Frontal cortex (tissue), 4 donors: ENCODE measurements at places on chromosomes 16 and 17. TPM values are rescaled to one million over a fixed set of nuclear protein-coding genes. Genes with fewer than 3 reads are reported as not detected.

- DNase-seq, result no peak
Measured at GRCh38 chr17:79214940-79215604, 140.4 kb downstream of the ENGASE start.

DNA sequence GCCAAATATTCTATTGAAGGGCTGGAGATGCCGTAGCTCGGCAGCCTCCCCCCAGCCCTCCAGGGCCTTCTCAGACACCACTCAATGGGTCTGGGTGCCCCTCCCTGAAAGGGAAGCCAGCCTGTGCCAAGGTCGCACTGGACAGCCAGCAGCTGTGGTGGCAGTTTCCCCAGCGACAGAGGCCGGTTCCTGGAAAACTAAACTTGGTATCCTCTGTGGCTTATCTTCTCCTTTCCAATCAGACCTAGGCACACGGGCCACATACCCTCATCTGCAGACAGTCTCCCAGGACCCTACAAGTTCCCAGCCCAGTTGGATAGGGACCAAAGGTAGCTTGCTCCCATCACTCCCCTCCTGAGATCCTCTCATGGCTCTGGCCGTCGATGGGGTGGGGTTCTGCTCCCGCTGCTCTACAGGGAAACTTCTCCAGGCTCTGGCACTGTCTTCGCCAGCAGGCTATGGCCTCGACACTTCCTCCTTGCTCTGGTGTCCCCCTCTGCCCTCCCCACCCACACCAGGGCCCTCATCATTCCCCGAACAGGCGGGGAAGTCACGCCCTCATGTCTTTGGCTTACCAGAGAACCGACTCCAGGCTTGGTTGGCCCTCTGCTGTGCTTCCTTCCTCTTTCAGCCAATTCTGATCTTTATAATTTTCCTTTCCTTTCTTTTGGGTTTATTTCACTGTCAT, 18.3 kb upstream of the IL21R start:
- no peak for DNase-seq

- no peak for DNase-seq
Measured at GRCh38 chr17:39939588-39940419, 12.3 kb downstream of the LRRC3C start.

GRCh38 chr16:11495066-11495407, 91.7 kb downstream of the LITAF start:
- DNase-seq, result no peak

- DNase-seq, result peak; percentile 18
Measured at GRCh38 chr17:34163646-34164045, 91.4 kb upstream of the CCL2 start.

PIRT gene
- under 0.01 TPM for total RNA-seq

PLXDC1 gene
- 9.8 TPM for total RNA-seq

- no peak for DNase-seq
Measured at GRCh38 chr17:43219746-43220380, 8.2 kb downstream of the TMEM106A start.

DNA sequence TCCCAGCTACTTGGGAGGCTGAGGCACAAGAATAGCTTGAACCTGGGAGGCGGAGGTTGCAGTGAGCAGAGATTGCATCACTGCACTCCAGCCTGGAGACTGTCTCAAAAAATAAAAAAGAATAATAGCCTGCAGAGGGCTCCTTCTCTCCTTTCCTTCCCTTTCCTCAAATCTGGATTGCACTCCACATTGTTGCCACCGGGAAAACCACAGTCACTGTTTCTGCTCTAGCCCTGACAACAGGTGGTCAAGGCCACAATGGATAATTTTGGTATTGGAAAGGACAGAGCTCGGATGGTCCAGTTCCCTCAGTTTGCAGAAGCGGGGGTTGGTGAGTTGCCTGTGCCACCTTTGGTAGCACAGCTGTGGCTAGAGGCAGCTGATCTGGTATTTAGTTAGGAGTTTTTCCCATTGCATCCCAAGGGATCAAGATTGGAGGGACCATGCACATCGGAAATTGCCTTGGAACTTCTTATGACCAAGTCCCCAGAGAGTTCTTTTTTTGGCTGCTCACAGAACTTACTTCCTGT, 44.7 kb upstream of the PRSS54 start:
- DNase-seq, result peak; percentile 15

- DNase-seq, result no peak
Measured at GRCh38 chr16:50539822-50540710, 8.1 kb upstream of the NKD1 start.

DNA sequence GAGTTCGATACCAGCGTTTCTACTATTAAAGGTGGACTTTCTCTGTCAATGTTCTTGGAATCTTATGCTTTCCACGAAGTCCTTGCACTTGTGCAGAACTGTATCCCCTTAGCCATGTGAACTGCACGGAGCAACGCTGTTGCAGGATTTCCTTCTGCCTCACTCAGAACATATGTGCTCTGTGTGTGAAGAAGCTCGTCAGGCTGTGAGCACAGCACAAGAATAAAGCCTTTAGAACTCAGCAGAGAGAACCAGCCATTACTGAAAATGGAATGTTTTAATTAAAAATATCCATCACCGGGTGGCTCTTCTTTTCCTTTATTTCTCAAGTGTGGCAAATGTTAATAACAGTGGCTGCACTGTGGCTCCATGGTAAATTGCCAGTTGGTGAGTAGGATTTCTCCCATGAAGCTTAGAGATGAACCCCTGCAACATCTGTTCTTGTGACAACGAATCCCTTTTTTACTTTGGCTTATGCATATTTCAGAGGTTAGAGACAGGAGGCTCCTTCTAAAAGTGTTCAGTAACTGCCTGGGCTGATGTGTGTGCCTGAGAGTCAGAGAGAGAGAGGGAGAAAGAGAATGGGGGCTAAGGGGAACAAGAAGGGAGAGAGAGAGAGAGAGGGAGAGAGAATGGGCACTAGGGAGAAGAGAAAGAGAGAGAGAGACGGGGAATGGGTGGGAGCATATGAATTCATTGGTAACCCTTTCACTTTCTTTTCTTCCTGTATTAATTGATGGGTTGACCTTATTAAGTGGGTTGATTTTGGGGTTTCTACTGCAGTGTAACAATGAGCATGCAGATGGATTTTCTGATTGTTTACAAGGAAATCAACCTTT, 50.0 kb downstream of the RPTOR start:
- DNase-seq, result no peak

- DNase-seq, result no peak
Measured at GRCh38 chr16:68685685-68686478, 40.8 kb downstream of the CDH3 start.

RNF222 gene
- total RNA-seq, result not detected

DNA sequence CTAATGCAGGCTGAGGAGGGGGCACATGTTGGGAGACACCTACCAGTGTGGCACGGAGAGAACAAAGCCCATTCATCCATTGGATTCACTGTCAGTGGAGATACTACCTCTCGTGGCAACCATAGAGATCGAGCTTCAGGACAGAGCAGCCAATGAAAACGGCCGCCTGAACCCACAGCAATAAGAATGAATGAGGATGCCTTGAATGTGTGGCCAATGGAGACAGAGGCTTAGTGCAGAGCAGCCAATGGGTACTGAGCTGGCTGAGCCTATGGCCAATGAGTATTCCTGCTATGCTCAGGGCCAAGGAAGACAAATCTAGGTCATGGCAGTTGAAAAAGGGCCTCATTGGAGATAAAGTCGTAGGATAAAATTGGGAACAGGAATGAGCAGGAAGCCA, 10.9 kb downstream of the ARHGEF15 start:
- DNase-seq, result no peak

GAS2L2 gene
- under 0.01 TPM for total RNA-seq

GRCh38 chr17:68427575-68427974, 29.7 kb downstream of the WIPI1 start:
- no peak for DNase-seq

MYH13 gene
- total RNA-seq, result not detected

GRCh38 chr17:55546481-55546880, 35.2 kb upstream of the SMIM36 start:
- no peak for DNase-seq

GRCh38 chr17:15451680-15452079, 15.7 kb downstream of the CDRT4 start:
- no peak for DNase-seq
